NT2/D1 (cell line): ENCODE measurements at places on chromosomes 13 and 19.

DNA sequence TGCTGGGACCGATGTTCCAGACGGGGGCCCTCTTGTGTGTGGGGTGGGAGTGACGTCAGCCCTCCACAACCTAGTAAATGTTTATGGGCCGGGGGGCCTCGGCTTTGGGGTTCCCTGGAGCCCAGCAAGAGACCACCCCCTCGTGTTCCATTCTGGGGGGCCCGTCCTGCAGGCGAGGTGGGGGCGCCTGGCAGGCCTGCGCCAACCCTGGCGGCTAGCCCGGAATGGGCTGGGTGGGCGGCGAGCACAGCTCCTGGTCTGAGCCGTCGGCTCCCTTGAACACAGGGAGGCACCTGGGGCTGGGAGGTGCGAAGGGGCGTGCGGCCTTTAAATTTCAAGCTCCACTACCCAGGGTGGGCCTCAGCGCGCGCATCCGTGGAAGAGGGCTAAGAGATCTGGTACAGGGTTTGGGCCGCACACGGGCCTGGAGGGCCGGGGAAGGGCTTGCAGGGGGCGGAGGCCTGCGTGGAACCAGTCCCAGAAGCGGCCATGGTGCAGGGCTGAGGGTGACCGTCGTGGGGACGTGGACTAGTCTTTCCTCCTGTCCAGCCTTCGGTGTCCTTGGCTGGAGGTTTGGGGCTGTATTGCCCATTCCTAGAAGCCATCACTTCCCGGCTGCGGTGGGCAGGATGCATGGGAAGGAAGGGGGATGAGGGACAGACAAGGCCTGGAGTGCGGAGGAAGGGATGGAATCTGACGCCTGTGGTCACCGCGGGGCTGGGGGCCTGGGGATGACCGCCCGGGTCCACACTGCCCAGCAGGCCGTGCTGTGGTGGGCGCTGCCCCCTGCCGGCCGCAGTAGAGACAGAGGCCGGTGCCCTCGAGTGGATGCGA is 11.4 kb downstream of the NDUFA11 start:
- no peak for DNase-seq

GRCh38 chr19:16118489-16119033 is 6.9 kb downstream of the RAB8A start:
- no peak for DNase-seq

GRCh38 chr19:55536366-55536765 is 567 bp downstream of the SBK2 start:
- no peak for DNase-seq

DNA sequence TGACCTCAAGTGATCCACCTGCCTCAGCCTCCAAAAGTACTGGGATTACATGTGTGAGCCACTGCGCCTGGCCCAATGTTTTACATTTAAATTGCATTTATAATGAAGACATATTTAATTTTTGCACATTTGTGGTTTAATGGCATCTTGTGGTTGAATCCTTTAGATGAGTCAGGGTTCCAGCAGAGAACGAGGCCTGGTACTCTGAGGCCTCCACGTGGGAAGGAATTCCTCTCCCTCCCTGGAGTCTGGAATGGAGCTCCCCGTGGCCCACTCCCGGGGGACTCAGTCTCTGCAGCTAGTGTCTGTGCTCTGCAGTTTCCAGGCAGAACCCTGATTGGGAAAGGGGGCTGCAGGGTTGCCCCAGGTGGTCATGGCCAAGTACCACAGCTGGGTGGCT is 24.2 kb downstream of the ZFR2 start:
- no peak for DNase-seq

DNA sequence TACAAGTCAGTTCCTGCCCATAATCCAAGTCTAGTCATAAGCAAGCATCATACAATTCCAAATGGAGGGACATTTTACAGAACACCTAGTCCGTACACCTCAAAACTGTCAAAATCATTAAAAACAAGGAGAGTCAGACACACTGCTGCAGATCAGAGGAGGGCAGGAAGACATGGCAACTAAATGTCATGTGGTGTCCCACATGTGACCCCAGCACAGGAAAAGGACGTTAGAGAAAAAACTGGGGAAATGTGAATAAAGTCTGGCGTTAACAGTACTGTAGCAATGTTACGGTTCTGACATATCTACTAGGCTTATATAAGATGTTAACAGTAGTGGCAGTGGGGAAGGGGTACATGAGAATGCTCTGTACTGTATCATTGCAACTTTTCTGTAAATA is 2.3 kb downstream of the ZSCAN5A start:
- DNase-seq: no peak

- no peak for DNase-seq
Observed at GRCh38 chr19:5697890-5698634, 8.0 kb downstream of the RPL36 start.

GRCh38 chr13:40271931-40272775 is 394.3 kb downstream of the FOXO1 start:
- DNase-seq: no peak

GRCh38 chr13:98162935-98163334 is 14.1 kb downstream of the RNF113B start:
- no peak for DNase-seq

- no peak for DNase-seq
Observed at GRCh38 chr19:2805991-2806649, 13.5 kb upstream of the ZNF554 start.

- no peak for DNase-seq
Observed at GRCh38 chr13:33119856-33120543, 103.8 kb downstream of the KL start.

DNA sequence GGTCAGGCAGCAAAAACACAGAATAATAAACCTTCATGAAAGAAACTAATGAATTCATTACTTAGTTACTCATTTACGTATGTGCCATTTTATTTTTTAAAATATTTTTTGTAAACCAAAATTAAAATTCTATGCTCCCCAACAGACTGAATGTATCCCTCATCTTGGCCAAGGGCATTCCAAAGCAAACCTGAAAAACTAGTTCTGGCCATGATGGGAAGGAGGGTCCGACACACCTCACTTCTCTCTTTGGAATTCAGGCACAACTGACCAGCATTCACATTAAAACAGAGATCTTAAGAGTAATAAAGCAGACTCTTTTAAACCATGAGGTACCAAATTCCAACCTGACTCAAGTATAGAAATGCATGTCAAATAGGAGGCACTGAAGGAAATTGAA is 1576.9 kb upstream of the SPRY2 start:
- DNase-seq: no peak

DNA sequence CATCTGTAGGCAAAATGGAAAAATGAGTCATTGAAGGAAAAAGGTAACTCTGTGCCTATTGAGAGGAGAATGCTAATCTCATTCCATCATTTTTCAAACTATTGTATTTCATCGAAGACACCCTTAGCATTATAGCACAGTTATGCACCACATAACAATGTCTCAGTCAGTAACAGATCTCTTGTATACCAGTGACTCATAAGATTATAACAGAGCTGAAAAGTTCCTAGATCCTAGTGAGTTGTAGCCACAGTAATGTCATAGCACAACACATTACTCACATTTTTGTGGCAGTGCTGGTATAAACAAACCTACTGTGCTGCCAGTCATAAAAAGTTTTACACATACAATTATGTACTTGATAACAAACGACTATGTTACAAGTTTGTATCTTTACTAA is 1077.6 kb downstream of the DIAPH3 start:
- DNase-seq: no peak

DNA sequence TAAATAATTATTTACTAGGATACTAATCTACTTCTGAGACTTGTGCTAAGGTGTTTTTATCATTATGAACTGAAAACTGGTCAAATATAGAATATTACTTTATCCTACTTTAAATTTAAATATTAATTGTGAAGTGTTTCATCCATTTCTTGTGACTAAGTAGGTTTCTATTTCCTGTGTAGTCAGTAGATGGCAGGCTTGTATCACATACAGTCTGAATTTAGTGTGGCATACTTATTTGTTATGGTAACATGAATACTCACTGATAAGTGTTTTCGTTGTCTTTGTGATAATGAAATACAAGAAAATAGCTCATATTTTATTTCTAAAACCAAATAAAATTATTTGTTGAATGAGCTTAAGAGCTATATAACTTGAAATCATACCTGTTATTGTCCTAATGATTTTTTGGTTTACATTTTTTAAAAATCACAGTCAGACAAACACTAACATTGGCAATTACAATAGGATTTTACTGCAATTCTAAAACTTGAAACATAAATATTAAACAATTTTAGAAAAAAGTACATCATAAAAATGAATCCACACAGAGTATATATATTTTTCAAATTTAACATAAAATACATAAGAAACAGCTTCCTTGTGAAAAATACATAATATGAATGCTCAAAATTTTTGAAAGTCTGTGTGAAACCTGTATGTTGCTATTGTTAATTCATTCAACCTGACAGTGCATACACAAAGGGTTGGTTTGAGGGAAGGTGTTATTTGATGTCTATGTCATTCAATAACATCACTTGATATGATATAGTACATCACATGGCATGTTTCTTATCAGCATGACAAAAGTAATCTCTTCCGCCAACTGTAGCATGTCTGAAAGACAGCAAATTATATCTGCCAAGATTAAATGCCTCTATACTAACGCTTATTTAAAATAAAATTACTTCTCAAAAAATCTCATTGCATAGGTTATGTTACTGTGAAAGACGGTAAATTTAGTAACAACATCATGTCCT is 904.8 kb upstream of the PCDH20 start:
- no peak for DNase-seq

DNA sequence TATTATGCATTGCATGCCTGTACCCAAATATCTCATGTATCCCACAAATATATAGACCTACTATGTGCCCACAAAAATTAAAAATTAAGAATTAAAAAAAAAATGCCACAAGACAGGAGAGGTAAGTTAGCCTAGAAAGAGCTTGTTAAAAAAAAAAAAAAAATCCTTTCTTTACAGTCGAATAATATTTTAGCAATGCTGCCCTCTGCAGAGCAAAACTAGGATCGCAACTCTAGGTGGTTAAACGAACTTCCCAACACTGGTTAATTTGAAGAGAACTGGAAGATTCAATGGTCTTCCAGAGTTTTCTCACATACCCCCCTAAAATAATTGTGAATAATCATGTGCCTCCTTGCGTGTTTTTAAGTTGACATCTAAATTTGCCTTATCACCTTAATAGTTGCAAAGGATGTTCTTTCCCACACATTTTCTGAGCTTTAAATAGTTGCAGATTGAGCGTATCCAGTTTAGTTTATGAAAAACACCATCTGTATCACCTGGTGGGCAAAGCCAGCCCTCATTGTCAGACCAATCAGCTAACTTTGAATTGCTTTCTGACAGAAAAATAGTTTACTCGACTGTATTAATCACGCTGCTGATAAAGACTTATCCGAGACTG is 47.4 kb upstream of the RCBTB2 start:
- DNase-seq: peak; percentile 40

DNA sequence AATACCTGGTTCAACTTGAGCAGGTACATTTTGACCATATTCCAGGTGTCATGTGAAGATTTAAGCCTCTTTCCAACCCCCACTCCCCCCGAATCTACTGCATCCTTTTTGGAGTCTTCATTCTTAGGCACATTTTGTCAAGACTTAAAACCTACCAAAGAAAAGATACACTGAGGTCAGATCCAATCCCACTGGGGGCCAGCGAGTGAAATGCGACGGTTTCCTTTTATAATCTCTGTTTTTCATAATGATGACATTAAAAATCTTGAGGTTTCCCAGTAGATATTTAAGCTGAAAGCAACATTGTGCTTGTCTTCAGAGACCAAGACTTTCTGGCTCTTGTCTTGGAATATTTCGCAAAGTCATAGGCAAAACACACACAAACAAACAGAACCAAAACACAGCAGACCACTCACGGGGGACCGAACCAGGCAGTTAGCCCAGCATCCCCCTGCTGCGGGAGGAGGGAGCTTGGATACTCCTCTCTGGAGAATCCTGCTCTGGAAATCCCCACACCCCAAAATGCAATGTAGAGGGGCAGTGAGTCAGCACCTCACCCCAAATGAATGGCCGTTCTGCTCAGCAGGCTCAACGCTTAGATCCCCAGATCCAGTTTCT is 506 bp upstream of the GAS6 start:
- DNase-seq: no peak

DNA sequence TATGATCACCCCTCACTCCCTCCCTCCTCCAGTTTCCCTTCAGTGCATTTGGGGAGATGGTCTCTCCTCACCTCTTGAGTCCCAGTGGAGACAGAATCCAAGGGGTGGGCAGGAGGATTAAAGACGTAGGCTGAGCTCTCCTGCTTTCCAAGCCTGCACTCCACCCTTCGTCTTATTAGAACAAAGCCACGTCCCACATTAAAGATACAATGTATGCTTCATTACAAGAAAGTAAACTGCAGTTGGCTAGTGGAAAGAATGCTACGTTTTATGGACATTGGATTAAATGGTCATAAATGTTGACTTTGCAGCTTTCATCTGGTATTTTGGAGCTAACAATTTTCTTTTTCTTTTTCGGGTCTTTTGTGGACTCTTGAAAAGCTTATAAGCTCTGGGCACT is 1.5 kb upstream of the KLK11 start:
- no peak for DNase-seq

- no peak for DNase-seq
Observed at GRCh38 chr13:23985060-23985459, 87.8 kb upstream of the C1QTNF9B start.

GRCh38 chr13:39603424-39603947 is 493 bp upstream of the LHFPL6 start:
- DNase-seq: no peak

DNA sequence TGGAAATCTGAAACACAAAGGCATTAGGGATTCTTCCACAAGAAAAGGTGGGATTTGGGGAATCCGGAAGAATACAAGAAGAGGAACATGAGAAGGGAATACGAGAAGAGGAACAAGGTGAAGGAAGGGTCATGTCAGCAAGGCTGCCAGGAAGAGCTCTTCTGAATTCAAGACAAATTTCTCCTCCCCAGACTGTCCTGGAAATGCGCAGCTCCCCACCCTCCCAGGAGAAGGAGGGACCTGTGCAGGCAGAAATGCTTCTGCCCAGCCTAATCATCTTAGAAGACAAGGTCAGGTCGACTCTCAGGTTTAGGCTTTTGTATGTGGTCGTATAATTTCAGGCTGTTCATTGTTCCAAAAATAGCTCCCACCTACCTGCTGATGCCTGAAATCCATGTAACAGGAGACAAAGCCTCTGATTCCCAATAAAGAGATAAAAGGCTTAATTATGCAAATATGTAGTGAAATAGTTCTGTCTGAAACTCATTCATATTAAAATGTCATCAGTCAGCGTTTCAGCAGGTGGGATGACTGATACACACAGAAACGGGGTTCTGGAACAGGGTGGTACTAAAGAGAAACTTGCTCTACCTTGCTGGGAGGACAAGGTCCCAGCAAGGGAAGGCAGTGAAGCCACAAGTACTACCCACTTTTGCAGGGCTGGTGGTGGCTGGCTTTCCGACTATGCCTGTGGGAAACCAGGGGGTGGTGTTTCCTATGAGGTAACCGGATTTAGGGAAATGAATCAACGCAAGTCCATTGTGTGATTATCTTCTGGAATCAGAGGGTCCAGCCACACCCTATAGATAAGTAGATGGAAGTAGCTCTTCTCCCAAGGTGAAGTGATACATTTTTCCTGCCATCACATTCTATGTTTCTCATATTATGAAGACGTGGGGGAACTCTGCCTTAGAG is 76.1 kb downstream of the KL start:
- DNase-seq: no peak
